ENCODE measurements at places on chromosomes 12 and 14.

GRCh38 chr14:28653521-28653920, 113.1 kb upstream of the FOXG1 start:
- no peak for DNase-seq

DNA sequence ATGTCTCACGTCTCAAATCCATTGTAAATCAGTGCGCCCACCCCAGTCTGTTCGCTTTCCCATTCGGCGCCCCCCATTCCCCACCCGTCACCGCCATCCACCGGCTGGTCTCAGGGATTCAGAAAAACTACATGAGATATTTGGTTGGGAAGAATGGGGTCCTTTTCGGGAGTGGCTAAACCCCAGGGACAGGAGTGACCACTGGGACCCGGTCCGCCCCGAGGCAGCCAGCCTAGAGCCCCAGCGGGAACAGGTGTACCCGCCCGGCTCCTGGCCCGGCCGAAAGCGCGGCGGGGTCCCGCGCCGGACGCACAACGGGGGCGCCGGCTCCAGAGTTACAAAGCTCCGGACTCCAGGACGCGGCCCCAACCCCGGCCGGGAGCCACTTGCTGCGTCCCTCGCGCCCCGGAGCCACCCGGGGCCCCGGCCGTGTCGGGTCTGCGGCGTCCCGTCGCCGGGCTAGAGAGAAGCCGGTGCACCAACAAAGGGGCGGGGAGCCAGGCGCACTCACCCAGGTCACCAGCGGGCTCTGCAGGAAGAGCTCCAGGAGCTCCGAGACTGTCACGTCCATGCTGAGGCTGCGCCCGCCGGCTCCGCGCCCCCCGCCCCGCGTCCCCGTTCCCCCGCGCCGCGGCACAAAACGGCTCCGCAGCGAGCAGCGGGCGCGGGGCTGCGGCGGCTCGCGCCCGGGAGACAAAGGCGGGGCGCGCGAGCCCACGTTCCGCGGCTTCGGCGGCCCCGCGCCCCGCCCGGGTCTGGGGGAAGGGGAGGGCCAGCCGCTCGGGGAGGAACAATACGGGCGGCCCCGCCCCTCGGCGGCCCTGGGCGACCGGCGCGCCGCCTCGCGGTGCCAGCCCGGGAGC, at the start of gene CCDC88C:
TSS of gene CCDC88C (minus strand) at position 701 of the 863 bp plus-strand sequence. CDS start at position 571, 130 bp downstream.
- DNase-seq: peak; percentile 62

GRCh38 chr12:64450711-64451486, 1.0 kb upstream of the TBK1 start:
- no peak for DNase-seq

GRCh38 chr12:112924986-112925385, 13.3 kb upstream of the OAS3 start:
- no peak for DNase-seq

- no peak for DNase-seq
Observed at GRCh38 chr14:24234095-24235005, 1.6 kb downstream of the GMPR2 start.

- DNase-seq: no peak
Observed at GRCh38 chr12:123522164-123522563, 11.4 kb downstream of the RILPL1 start.

- DNase-seq: no peak
Observed at GRCh38 chr14:78248501-78249090, 78.4 kb downstream of the NRXN3 start.

- DNase-seq: no peak
Observed at GRCh38 chr12:58557661-58558060, 362.6 kb downstream of the LRIG3 start.

GRCh38 chr12:66736931-66737330, 58.1 kb upstream of the GRIP1 start:
- no peak for DNase-seq

- no peak for DNase-seq
Observed at GRCh38 chr14:54104601-54105145, 148.0 kb upstream of the BMP4 start.

- DNase-seq: no peak
Observed at GRCh38 chr12:18998343-18999261, 130.9 kb upstream of the PLEKHA5 start.

- DNase-seq: no peak
Observed at GRCh38 chr12:111635524-111635923, 36.4 kb upstream of the ATXN2 start.

DNA sequence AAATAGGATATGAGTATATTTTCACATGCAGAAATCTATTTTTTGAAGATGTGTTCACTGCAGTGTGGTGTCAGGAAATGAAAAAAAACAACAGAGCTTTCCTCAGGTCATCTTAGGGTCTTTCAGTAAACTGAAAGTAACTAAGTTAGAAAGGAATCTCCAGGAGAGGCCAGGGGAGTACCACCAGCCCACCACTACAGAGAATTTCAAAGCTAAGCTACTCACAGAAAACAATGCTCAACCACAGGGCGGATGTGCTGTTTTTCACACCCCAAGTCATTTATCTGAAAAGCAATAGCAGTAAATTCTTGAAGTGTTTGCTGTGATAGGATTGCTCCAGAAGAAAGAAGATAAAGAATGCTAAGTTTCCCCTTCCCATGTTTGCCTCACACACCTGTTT, 79.0 kb downstream of the IFNG start:
- DNase-seq: no peak

- no peak for DNase-seq
Observed at GRCh38 chr14:59293935-59294661, 105.6 kb downstream of the DAAM1 start.

GRCh38 chr12:1723721-1724120, 32.9 kb downstream of the ADIPOR2 start:
- DNase-seq: no peak

GRCh38 chr12:28453686-28454085, 263.4 kb downstream of the CCDC91 start:
- no peak for DNase-seq

DNA sequence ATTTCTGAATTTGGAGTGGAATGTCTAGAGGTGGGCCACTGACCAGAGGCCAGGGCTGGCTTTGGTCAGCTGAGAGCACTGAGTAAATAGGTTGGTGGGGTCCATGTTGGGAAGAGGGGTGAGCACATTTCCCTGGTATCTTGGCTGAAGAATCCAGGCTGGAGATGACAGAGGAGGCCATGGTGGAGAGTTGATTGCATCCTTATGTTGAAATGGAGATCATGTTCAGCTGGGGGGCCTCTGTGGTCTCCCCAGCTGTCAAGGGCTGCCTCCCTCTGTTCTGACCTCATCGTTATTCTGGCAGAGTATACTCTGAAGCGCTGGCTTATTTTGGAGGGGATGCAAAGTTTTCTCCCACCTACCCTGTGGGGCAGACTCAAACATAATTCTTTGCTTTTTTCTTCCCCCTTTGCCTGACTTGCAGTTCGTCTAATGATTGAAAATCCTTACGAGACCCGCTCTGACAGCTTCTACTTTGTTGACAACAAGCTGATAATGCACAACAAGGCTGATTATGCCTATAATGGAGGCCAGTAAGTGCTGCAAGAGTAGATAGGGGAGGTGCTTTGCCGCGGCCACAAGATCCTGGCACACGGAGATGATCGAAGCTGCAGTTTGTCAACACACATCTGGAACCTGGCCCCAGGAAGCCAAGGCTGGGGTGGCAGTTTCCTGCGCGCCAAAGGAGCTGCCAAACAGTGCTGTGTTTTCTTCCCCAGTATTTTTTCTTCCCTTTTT, 6.0 kb upstream of the ACADS start:
- no peak for DNase-seq

DNA sequence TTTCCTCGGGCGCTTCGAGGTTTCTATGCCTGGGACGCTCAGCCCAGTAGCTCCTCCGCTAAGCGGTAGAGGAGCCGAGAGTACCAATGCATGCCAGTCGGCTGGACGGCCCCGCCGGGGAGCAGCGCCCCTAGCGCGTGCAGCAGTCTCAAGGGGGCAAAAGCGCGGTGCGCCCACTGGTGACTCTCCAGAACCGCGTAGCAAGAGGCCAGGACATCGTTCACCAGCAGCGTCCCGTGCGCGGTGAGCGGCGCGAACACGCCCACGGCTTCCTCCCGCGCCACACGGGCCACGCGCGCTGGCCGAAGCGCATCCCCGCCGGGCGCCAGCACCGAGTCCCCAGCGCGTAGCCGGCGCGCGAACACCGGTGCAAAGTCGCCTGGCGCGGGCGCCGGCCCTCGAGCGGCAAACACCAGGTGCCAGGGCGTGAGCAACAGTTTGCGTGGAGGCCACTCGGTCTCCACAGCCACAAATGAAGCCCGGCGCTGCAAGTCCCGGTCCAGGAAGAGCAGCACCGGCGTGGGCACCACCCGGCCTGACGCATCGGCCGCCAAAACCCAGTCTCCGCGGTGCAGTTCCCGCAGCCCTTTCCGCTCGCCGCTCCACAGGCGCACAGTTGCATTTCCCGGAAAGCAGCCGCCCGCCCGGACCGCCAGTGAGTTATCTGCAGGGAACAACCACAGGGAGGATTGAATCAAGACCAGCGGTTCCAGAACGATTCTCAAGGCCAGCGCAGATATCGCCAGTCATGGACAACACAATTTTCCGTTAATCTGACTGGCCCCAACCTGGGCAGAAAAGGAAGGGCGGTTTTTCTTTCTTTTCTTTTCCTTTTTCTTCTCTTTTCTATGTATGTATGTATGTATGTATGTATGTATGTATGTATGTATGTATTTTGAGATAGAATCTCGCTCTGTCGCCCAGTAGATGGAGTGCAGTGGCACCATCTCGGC, 4.5 kb downstream of the DHH start:
- no peak for DNase-seq

GRCh38 chr14:65482757-65483438, 70.4 kb downstream of the FUT8 start:
- no peak for DNase-seq

GRCh38 chr14:71448431-71449315, 483.6 kb upstream of the RGS6 start:
- no peak for DNase-seq

DNA sequence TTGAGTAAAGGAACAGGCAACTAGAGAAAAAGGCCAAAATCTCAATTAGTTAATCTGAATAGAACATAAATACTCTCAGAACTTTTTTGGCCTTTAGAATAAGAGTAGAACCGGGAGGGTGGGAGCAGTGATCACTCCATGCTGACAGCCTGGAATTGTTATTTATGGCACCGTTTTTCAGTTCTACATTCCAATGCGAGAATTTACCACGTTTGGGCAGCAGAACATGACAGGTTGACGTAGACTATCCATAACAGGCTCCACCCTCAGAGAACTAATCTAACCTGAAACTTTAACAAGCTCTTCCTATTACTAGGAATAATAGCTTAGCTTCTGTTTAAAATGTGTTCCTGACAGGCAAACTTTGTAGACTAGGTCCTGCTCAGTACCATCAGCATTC, 379.1 kb downstream of the SEC23A start:
- no peak for DNase-seq

- no peak for DNase-seq
Observed at GRCh38 chr14:99846808-99847207, 53.6 kb downstream of the EML1 start.

DNA sequence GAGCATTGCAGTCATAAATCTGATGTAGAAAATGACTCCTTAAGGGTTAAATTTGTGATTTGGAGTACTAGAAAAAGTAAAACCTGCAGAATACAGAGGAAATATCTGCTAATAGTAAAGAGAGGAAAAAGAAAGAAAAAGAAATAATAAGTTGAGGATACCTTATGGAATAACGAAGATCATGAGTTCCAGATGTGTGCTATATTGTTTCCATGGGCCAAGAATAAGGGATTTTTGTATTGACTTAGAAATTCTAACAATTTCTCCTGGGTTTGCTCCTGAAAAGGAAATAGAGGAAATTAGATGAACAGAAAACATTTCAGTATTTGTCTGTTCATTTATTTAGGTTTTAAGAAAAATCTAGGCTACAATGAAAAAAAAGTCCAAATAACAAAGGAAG, 115.3 kb downstream of the ALG10B start:
- no peak for DNase-seq

- DNase-seq: no peak
Observed at GRCh38 chr12:8630131-8630530, 17.5 kb upstream of the AICDA start.

DNA sequence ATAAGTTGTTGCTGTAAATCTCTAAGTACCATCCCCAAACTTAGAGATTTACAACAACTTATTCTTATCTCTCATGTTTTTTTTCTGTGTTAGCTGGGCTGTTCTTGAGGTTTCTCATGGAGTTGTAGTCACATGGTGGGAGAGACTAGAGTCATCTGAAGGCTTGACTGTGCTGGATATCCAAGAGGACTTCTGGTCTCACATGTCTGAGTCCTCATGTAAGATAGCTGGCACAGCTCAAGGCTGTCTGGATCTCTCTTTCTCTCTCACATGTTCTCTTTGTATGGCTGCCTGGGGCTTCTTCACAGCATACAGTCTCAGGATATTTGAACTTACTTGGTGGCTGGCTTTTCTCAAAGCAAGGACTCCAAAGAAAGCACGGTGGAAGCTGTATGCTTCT, 63.8 kb downstream of the DACT1 start:
- DNase-seq: no peak

DNA sequence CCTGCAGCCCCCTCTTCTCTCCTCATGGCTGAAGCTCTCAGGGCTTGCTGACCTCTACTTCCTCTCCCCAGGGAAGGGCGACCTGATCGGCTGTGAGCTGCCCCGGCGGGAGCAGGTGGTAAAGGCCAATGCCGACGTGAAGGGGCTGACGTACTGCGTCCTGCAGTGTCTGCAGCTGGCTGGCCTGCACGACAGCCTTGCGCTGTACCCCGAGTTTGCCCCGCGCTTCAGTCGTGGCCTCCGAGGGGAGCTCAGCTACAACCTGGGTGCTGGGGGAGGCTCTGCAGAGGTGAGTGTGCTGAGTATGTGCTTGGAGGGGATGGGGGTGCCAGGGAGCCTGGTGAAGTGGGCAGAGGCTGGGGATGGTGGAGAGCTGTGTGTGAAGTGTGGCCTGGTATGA, 13.7 kb downstream of the MCRS1 start:
- DNase-seq: no peak

GRCh38 chr14:50388256-50388931, 8.3 kb downstream of the CDKL1 start:
- no peak for DNase-seq

Data from stimulated activated CD4-positive, alpha-beta T cell treated with anti-CD3 and anti-CD28 coated beads, Interleukin-15, amount 100 ng/mL, for 1 hour (primary cell).